ENCODE measurements at places on chromosomes 11 and 22.

- DNase-seq, result no peak
These were observed 32.5 kb downstream of the PLEKHA7 start for GRCh38 chr11:16981651-16982194.

DNA sequence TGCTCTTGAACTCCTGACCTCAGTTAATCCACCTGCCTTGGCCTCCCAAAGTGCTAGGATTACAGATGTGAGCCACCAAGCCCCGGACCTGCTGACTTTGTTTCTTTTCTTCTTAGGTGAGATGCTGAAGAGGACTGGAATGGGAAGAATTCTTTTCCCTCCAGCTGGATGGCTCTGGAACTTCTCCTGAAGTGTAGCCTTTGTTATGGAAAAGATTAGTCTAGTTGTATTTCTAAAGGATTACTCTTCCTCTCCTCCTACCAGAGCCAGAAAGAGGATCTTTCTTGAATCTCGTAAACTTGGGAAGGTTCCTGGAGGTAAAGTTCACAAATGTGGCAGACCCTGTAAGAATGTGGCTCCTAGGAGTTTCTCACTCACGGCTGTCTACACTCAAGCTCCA lies 95.4 kb upstream of the LARGE1 start:
- DNase-seq, result no peak

- DNase-seq, result no peak
These were observed 68.4 kb downstream of the GAS2 start for GRCh38 chr11:22734628-22735345.

- DNase-seq, result no peak
These were observed 19.4 kb upstream of the P2RY2 start for GRCh38 chr11:73198677-73199076.

DNA sequence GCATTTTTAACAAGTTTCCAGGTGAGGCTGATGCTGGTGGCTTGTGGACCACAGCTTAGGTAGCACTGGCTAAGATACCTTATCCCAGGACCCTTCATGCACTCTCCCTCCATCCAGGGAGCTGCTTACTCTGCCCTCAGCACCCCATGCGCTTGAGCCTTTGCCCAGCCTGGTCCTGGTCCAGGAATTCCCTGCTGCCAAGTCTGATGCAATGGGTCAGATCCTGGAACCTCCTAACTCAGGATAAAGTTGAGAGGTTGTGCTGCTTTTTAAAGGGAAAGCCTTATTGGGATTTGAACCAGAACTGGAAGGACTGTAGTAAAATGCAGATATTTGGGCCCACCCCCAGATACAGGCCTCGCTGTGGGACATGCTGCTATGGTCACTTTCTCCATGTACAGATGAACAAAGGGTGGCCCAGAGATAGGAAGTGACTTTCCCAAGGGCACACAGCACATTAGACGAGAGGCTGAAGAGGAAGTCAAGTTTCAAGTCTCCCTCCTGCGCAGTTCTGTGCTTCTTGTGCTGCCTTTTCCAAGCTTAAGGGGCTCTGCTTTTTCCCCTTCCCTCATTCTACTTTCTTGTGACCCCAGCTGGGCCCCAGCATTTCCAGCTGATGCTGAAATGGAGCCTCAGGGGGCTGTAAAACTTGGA lies 824 bp upstream of the LGALS12 start:
- no peak for DNase-seq

DNA sequence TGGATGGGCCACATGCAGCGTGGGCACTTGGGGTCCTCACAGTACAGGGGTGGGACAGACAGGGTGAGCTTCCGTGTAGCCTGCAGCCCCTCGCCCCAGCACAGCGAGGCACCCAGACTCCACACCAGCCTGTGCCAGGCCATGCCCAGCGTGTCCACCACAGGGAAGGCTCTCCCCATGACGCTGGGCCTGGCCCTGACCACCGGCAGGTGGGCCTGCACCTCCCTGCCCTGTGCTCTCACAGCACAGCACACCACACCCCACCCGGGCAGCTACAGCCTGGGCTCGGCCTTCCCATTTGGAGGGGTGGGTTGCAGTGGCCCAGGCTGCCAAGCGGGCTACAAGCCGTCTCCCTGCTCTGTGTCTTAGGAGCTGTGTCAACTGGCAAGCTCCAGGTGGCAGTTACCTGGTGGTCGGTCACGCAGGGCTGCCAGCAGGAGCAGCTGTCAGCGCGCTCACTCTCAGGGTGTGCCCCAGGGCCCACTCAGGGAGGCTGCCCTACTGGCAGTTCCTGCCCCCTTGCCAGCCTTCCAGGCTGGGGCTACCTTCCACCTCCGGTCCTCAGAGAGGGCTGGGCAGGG lies 4.6 kb downstream of the MOB2 start:
- DNase-seq, result no peak

GRCh38 chr11:12220305-12220704 lies 109.9 kb downstream of the MICAL2 start:
- DNase-seq, result no peak

DNA sequence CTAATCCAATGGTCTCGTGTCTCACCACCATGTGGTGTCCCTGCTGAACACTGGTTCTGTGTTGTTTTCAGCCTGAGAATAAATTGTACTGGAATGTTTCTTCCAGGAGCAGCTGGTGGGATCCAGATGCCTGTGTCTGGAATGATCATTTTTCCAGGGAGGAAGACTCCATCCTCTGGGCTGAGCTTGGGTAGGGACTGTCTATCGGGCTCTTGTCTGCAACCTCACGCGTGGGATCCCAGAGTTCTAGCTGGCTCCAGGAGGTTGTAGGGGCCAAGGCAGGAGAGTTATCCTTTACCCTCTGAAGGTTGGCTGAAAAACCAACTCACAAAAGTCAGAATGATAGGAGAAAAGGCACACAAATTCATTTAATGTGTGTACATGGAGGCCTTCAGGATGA lies 144.1 kb upstream of the B3GAT1 start:
- no peak for DNase-seq

DNA sequence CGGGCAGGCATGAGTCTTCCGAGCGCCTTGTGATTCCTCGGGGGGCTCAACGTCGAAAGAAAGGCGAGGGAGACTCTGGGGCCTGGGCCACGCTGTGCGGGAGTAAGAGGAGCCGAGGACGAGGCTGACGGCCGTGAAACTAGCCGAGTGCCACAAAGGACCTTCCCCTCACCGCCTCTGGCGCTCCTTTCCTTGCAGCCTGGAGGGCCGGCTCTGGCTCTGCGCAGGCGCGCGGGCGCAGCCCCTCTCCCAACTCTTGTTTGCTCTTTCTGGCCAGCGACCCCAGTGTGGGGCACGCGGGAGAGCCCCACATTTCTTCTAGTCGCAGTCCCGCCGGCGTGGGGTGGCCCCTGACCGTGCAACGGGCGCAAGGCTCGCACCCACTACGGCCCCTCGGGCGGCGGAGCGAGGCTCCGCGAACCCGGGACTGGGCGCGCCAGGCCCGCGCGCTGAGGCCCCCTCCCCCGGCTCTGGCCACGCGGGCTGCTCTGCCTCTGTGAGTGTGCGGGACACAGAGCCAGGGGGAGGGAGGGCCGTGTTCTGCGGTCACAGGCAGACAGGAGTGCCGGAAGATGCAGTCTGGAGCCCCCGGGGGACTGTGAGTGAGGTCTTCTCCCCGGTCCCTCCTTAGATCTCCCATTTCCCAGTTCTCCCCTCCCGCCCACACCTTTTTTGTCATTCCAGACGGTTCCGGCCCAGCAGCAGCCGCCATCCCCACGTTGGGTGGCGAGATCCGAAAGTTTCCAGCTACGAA lies 1.0 kb upstream of the TOB2 start:
- peak; percentile 45 for DNase-seq

- no peak for DNase-seq
These were observed 36.5 kb downstream of the TENM4 start for GRCh38 chr11:79404325-79404724.

GRCh38 chr11:115042002-115042401 lies 363.7 kb downstream of the NXPE2 start:
- DNase-seq, result no peak

DNA sequence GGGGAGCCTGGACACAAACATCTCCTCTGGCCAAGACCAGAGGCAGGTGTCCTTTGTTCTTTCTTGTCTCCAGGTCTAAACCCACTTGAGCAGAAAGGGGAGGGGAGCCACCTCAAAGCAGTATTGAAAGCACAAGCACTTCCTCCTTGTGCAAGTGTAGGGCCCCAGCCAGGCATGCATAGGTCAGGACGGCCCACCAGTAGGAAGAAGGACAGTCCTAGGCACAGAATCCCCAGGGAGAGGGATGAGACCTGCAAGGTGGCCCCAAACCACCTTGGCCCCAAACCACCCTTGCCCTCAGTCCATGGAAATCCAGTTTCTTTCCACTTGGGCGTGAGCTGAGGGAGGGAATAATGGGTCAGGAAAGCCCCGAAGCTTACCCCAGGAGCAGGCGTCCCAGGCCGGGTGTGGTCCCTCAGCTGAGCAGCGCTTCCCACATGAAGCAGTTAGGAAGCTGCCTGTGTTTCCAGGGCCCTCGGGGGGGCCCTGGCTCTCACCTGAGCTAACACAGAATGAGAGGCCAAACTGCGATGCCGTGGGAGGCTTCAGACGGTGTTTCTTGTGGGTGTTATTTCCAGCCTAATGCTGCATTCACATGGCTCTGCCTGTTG lies 20.4 kb upstream of the IGSF9B start:
- DNase-seq, result no peak

- DNase-seq, result no peak
These were observed 9.4 kb downstream of the DIXDC1 start for GRCh38 chr11:111946499-111946898.

- DNase-seq, result no peak
These were observed 11.4 kb upstream of the CAT start for GRCh38 chr11:34427186-34427805.

- DNase-seq, result peak; percentile 79
These were observed 41.1 kb downstream of the TST start for GRCh38 chr22:36977947-36978660.

DNA sequence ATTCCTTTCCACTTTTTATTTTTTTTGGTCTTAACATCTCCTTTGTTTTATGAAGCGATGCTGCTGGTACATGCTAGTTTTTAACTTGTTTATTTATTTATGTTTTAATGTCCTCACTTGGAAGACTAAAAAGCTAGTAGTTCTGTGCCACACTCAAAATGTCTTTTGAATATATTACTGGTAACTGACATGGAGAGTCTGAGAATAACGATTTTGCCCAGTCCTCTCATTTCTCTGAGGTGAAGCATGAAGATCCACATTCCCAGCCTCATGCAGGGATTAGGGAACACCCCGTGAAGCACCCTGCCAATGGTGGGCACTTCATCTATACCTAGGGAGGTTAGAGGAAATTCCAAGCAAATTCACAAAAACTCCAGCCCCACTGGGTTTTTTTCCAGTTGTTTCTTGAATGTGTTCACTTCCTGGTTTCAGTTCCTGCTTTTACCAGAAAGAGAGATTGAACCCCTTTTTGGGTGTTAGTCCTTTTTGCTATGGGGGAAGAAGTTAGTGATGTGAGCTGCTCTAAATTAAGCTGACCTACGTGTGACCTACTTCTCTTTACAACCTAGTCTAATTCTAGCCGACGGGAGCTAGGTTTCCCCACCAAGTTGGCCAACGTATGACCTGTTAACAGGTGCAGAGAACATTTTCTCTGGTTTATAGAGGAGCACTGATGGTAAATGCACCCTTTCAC lies 106.1 kb downstream of the SLC1A2 start:
- no peak for DNase-seq

DNA sequence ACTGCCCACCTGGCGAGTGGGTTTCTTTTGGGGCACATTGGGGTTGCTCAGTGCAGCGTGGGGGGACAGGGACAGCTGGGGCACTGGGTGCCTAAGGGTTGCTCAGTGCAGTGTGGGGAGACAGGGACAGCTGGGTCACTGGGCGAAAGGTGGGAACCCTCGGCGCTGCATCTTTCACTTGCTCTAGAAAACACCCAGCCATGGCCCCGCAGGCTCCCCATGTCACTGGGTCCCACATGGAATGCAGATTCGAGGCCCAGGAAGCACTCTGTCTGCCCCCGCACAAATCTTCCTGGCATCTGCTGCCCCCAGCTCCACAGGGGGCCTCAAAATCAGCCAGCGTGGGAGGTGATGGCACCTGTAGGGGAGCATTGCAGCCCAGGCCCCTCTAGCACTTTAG lies 229.3 kb downstream of the BRD1 start:
- no peak for DNase-seq

DNA sequence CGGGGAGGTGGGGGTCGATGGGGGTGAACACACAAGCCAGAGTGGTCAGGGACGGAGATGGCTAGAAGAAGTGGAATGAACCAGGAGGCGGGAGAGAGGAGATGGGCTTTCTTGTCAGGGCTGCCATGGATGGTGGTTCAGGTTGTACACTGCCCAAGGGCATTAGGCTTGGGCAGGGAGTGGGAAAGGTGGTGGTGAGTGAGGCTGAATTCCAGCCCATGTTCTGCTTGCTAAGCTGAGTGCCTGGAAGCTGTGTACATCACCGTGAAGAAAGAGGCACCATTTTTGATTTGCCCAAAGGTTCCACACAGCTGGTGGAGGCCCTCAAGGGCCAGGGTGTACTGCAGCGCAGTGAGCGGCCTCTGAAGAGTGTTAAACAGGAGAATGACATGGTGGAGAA lies 16.9 kb downstream of the IL2RB start:
- DNase-seq, result no peak

- no peak for DNase-seq
These were observed 110.0 kb downstream of the TIMP3 start for GRCh38 chr22:32911503-32911902.

GRCh38 chr22:37418627-37419369 lies 8.5 kb downstream of the ELFN2 start:
- no peak for DNase-seq

DNA sequence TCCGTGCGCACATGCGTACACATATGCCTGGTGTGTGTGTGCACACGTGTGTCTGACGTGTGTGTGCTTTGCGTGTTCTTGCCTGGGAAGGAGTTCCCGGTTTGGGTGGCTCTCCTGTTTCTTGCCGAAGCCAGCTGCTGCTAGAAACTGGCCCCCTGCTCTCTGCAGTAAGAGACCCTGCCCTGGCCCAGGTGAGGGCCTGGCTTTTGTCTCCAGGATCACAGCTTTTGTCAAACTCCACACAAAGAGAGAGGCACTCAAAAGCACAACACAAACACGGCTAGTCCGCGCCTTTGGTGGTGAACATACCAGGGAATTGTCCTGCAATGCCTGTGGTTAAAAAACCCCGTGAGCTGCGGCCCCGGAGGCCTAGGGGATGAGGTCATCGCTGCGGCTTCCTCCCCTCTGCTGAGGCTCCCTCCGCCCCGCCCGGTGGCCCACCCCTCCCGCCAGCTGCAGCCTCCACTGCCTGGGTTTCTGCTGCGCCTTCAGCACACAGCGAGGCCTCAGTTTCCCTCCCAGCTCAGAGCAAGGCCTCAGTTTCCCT lies 88.9 kb downstream of the KCNQ1 start:
- DNase-seq, result no peak
